ENCODE measurements at places on chromosomes 6 and 20.

- DNase-seq = no peak
Observed at GRCh38 chr6:164344801-164345291, 930.3 kb downstream of the QKI start.

DNA sequence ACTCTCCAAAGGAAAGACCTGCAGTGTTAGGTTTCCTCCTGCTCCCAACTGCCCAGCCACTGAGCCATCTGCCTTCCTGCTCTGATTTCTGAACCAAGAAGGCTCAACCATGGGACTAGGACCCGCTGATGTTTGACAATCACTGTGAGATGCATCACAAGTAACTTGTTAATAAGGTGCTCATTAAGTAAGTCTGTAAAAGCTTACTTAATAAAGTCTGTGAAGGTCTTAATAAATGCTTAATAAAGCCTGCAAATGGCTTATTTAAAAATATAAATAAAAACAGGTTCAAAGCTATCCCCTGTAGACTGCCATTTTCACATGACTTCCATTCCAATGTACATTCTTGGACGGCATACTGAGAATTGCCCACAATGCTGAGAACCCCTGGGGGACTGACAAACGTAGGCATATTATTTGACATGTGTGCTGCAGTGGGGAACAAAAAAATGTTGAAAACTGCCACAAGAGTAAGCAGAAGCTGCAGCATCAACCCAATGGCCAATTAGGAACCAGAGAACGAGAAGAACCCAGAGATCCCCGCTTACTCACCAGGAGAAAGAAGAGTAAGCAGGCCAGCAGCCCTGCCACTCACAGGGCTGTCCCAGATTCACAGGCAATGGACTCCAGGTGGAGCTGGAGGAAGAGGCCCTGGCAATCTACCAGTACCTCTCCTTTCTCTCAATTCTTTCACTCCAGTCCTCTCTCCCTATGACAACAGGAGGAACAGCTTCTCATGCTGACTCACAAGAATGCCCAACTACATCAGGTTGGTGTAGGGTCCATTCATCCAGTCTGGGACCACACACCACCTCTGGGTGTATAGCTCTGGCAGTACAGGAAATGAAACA lies 19.5 kb downstream of the KIF13A start:
- DNase-seq = no peak

DNA sequence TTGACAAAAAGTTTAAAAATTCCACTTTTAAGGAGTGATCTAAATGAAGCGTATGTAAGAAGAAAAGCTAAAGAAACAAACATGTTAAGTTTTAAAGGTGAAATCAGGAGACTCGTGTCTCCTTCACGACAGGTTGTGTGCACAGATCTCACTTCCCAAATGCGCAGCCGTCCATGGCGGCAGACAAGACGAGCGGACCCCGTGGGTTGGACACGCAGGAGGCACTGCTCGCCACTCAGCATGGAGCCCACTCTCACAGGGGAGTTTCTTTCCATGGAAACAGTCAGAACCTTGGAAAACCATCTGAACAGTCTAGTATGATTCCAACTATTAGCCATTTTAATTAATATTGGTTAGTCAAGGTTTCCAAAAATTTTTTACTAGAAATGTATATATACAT lies 48.9 kb downstream of the WDR27 start:
- no peak for DNase-seq

GRCh38 chr20:36145877-36146707 lies 8.4 kb upstream of the EPB41L1 start:
- DNase-seq = no peak

- no peak for DNase-seq
Observed at GRCh38 chr6:17957086-17957485, 30.3 kb downstream of the KIF13A start.

GRCh38 chr20:24112360-24112759 lies 123.8 kb upstream of the GGTLC1 start:
- DNase-seq = no peak

DNA sequence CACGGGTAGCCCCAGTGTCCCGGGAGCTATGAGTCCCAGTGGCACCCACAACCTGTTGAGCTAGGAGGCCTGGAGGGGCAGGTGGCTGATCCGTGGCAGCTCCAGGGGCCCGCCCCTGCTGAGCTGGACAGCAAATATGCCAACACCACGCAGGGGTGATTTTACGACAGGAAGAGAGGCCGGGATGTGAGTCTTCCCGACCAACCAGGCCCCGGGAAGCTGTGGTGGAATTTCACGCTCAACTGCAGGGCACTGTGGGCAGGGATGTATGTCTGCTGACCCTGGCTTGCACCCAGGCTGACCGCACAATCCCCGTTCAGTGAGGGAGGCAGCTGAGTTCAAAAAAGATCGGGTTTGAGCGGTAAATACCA lies 183.9 kb downstream of the ERMARD start:
- DNase-seq = no peak

DNA sequence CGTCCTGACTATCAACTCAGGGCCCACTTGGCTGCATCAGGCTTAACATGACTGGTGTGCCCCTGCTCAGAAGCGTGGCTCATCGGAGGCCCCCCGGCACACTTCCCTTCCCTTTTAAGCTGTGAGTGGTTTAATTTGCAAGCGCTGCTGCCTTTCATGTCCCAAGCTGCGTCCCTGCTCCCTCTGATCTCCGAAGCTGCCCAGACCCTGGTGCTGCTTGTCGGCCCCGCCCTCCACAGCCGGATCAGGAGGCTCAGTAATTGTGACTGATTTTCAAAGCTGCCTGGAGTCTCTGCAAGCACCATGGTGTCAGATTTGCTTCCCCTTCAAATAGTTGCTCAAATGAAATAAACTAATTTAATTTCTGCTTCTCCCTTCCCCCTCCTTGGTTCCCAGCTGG lies 71.1 kb downstream of the CDH22 start:
- no peak for DNase-seq

DNA sequence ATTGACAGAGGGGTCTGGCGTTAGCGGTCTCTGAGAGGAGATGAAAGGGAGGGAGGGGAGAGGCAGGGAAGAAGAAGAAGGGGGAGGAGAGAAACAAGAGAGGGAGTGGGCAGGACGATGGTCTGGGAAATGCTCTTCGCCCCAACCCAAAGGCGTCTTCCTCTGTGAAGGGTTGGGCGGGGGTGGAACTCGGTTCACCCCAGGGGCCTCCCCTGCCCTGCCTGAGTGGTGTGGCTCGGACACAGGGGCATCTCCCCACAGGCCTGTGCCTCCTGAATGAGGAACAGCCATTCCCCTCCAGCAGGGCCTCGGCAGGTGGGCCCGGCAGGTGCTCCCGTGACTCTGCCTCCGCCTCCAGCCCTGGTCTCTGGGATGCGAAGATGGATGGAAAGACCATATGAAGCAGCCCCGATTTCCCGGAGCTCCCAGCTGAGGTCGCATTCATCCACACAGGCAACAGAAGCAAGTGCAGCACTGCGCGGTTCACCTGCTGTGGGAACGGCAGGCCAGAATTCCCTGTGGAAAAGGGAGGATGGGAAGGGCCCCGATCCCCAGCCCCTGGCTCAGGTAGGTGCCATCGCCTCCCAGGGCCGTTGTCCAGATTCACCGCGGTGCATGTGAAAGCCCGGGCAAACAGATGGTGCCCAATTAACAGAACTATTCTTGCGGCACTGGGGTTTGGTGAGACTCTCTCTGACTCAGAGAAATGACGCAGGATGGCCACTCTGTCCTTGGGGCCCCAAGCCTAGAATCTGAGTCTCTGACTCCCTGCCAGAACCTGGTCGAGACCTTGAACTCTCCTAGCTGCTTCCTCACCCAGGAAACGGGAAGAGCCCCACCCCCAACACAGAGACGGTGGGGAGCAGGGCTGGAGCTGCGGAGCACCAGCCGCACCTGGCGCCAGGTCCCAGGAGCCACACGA lies 29.4 kb upstream of the RPS6KA2 start:
- no peak for DNase-seq

DNA sequence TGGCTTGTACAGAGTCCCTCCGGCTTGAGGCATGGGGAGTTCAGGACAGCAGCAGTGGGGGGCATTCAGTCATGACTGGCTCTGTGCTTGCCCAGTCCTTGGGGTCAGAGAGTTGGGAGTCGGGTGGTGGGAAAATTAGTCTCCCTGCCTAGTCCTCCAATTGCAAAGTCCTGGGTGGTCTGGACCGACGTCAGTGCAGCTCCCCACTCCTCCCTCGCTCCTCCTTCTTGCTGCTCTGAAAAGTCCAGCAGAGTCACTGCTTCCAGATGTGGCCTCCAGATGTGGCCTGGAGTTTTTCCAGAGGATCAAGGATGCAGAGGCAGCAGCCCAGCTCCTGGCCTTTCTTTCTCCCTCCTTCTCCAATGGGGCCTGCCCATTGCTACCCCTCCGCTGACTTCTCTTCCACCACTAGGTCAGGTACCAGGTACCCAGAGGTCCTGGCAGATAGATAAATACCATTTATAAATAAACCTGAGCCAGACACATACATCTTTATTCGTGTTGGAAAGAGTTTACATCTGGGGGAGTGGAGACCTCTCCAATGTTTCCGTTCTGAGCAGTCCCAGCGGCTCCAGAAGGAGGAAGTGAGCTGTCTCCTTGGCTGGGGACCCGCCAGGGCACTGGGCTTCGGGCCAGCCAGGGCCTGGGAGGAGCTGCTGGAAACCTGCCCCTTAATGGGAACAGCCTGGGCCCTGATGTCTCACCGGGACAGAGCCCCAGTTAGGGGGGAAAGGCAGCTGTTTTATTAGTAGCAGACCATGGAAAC lies 49.0 kb upstream of the RNF24 start:
- DNase-seq = no peak

DNA sequence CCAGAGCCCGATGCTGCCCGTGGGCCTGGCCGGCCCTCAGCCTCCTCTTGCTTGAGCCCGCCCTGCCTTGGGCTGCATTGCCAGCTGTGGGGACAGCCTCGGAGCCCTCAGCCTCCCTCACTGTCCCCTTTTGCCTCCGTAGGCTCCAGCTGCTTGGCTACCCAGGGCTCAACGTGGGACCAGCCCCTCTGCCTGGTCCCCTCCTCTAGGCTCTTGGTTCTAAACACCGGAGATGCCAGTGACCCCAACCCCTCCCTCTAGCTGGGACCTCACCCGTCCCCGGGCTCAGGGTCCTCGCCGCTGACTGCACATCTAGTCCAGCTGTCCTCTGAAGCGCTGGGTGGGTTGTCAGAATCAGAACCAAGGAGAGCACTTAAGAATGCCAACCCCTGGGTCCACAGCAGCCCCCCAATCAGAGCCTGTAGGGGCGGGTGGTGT lies 345.2 kb downstream of the ZFAND3 start:
- DNase-seq = no peak

DNA sequence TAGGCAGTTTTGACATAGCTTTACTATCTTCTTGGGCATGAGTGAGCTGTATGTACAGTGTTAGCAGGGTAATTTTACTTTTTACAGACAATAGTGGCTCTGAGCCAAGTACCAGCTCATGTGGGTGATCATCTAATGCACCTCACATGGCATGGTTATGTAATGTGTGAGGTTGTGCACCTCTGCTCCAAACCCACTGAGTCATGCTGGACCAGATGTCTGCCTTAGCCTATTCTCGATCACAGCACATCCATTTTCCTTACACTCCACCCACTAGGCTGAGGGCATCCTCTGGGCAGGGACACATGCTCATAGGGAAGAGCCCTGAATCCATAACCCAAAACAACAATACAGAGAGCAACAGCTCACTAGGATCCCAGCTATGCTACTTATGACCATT lies 71.6 kb upstream of the FBXL4 start:
- DNase-seq = no peak
